GM20000 (cell line): ENCODE measurements at places on chromosomes 6 and 20.

- no peak for DNase-seq
Measured at GRCh38 chr6:116924245-116924644, 47.2 kb downstream of the RFX6 start.

- no peak for DNase-seq
Measured at GRCh38 chr6:146200176-146200575, 171.3 kb downstream of the GRM1 start.

- no peak for DNase-seq
Measured at GRCh38 chr6:130206479-130206878, 16.3 kb downstream of the SAMD3 start.

DNA sequence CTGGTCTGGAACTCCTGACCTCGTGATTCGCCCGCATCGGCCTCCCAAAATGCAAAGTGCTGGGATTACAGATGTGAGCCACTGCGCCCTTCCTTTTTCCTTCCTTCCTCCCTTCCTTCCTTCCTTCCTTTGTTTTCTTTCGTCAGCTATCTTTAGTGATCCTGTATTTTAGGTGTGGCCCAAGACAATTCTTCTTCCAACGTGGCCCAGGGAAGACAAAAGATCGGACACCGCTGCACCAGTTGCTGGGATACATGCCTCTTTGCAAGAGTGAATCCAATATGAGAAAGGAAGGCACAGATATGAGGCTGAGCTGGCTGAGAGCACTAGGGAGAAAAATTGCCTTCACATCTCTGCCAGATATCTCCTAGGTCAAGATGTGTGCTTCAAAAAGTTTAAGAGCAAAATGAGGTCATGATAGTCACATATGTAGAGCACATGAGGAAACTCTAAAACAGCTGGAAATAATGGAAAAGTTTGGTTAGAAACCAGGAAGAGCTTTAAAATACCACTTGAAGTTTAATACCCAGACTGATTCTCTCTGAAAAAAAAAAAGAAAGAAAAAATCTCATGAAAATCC is 41.8 kb downstream of the OR2B2 start:
- DNase-seq, result no peak

GRCh38 chr6:96015518-96016333 is at the start of gene FUT9:
FUT9 (plus strand) TSS chr6:96015974; CDS start chr6:96203156, 187,182 bp downstream.
- DNase-seq, result no peak

DNA sequence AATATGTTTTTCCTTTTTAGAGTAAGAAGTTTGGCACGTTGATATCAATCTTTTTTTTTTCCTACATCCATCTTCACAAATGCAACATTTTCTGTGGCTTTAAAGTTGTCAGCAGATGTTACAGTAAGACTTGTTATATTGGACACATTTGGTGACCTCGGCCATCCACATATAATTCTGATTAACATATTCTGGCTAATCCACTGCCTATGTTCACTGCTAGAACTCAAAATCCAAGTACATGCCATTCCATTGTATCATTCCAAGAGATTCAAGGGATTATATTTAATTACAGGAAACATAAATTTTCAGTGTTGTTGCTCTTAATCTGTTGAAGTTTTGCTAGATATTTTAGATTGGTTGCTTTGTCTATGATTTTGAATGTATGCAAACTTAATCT is 367.6 kb downstream of the TENT5A start:
- DNase-seq, result no peak

- no peak for DNase-seq
Measured at GRCh38 chr6:166614171-166614583, 12.9 kb downstream of the RPS6KA2 start.

DNA sequence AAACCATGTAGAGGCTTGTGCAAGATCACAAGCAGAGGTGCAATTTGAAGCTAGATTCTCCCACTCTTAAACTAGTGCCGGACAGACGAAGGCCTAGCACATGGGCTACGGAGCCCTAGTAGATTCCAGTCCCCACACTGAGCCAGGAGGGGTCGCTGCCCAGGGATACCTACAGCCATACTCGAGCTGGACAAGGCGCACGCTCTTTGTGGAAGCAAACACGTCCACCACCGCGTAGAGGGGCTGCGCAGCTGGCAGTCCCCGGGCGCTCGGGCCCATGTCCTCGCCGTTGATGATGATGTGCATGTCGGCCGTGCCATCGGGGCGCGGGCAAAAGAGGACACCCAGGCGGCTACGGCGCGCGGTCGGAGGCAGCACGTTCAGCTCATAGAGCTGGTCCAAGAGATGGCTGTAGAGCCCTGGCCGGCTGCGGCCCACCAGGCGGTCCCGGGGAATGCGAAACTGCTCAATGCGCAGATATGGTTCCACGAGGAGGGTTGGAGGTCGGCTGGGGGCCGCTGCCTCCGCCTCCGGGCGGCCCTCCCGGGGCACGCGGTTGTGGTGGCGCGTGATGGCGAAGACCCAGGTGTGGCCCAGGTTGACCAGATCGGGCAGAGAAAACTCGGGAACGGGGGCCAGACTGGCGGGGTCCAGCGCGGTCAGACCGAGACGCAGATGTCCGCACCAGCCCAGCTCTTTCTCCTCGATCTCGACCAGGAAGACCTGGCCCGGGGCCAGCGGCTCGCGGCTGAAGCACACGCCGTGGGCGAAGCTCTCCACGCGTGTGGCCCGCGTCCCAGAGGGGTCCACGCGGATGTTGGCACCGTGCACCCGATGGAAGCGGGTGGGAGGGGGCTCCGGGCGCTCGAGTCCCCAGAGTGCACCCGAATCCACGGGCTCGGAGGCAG is 677 bp downstream of the NEURL2 start:
- DNase-seq, result peak; percentile 75

GRCh38 chr20:46268662-46269061 is 39.6 kb downstream of the CDH22 start:
- DNase-seq, result no peak

GRCh38 chr6:147065786-147066185 is 138.4 kb upstream of the STXBP5 start:
- no peak for DNase-seq

DNA sequence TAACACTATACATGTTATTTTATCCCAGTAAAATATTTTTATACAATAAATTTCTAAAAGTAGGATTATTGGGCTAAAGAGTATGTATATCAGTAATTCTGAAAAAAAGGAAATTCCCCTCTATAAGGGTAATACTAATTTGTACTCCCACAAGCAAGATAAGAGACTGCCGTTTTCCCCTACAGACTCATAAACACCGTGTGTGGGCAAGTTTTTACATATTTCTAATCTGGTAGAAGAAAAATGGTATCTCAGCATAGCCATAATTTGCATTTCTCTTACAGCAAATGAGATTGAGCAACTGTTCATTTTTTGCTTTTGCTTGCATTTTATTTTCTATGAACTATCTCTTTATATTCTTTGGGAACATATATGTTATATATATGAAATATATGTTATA is 26.0 kb upstream of the MYMX start:
- peak; percentile 66 for DNase-seq

DNA sequence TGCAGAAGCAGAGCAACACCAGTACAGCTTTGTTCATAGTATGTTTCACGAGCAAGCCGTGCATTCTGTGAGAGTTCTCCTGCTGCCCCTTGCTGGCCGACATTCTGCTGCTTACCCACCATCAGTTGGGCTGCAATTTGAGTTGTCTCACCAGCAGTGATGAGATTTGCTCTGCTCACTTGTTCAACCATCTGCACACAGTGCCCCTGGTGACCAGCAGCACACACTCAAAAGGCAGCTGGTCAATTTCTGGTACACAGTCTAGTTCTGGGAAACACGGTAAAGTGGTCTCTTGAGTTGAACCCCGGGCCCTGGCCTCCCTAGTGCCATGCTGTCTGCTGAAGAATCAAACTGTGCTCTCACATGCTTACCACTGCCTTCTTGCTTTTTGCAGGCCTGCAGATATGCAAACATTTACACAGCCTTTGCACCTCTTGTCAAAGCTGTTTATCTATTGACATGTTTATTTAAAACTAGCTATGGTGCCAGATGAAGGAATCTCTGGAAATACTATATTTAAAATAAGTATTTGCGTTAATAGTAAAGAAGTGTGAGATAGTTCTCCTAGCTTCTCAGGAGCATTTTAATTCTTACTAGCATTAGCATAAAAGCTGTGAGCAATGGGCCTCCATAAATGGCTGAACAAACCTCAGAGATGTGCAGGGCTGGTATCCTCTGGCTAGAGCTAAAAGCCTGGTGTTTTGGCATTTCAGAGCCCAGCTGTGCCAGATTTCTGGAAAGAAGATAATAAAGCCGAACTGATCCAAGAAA is 234.3 kb downstream of the ARHGAP18 start:
- no peak for DNase-seq

DNA sequence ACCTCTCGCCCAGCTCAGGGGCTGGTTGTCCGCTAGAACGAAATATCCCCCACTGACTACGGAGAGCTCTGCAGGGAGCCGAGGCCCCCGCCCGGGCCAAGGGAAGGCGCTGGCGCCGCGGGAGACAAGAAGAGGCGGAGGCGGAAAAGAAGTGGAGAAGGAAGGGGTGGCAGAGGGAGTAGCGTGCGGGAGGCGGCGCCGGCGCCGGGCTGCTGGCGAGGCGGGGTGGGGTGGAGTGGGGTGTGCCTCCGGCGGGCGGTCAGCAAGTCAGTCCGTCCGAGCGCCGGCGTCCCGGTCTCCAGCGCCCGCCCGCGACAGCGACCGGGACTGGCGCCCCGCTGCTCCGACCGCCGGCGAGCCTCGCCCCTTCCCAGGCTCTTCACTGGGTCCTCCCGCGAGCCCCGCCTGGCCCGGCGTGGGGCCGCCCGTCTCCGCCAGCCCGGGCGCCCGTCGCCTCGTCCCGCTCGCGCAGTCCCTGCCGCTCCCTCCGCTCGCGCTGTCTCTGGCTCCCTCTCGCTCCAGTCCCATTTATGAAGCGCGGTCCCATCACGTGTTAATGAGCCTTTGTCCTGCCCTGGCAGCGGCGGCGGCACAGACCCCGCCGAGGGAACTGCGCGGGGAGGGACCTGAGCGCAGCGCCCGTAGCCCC is at the start of gene CNR1:
TSS of gene CNR1 (minus strand) at position 504 of the 649 bp plus-strand sequence. CDS start 21,073 bp downstream, outside the sequence.
- peak; percentile 77 for DNase-seq

- no peak for DNase-seq
Measured at GRCh38 chr6:50549475-50549874, 163.9 kb upstream of the TFAP2D start.

DNA sequence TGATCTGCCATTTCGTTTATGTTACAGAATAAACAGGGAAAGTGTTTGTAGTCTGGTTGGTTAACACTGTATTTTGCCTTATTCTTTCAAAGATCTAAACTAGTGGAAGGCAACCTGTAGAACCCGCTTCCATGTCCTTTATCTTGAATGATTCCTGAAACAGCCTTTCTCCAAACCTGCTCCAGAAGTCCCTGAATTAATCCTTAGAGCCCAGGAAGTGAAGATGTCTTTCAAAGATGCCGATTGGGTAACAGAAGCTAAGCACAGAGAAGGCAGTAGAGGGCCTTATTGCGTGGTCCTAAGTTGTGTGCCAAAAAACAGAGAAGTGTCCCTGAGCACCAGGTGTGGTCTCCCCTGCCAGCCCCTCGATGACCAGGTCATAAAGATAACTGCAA is 19.2 kb upstream of the ZSCAN16 start:
- DNase-seq, result peak; percentile 38

- DNase-seq, result no peak
Measured at GRCh38 chr20:22403632-22404361, 180.6 kb downstream of the FOXA2 start.

- peak; percentile 87 for DNase-seq
Measured at GRCh38 chr20:59004763-59005522, 2.1 kb downstream of the CTSZ start.

DNA sequence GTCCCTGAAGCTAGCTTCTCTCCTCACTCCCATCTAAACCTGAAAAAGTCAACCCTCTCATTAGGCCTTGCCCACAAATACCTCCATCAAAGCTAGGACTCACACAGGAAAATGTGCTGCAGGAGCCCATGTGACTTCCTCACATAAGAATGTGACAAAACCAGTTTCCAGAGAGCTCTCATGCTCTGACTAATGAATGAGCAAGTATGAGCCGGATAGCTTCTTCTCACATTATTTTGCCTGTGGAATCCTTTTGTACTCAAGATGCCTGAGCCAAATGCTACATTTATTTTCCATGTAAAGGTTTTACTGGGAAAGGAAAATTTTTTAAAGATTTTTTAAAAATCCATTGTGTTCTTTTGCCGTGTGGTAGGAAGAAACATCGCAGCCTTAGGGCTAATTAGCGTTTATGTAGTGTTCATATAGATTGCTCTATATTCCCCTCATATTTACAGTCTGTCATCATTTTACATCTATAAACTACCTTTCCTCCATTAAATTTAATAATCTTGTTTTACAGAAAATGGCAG is 68.6 kb upstream of the CCN6 start:
- no peak for DNase-seq

DNA sequence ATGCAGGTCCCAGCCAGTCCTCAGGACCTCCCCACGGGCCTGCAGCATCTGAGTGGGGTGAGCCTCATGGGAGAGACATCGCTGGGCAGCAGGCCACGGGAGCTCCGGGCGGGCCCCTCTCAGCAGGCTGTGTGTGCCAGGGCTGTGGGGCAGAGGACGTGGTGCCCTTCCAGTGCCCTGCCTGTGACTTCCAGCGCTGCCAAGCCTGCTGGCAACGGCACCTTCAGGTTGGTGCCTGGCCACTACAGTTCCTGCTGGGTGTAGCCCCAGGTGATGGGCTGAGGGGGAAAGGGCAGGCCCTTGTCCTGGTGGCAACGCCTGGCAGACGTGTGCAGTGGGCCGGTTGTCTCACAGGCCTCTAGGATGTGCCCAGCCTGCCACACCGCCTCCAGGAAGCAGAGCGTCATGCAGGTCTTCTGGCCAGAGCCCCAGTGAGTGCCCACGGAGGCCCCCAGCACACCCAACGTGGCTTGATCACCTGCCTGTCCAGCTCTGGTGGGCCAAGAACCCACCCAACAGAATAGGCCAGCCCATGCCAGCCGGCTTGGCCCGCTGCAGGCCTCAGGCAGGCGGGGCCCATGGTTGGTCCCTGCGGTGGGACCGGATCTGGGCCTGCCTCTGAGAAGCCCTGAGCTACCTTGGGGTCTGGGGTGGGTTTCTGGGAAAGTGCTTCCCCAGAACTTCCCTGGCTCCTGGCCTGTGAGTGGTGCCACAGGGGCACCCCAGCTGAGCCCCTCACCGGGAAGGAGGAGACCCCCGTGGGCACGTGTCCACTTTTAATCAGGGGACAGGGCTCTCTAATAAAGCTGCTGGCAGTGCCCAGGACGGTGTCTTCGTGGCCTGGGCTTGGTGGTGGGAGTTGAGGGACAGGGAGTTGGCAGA is 787 bp upstream of the TNFRSF6B start:
- DNase-seq, result no peak

DNA sequence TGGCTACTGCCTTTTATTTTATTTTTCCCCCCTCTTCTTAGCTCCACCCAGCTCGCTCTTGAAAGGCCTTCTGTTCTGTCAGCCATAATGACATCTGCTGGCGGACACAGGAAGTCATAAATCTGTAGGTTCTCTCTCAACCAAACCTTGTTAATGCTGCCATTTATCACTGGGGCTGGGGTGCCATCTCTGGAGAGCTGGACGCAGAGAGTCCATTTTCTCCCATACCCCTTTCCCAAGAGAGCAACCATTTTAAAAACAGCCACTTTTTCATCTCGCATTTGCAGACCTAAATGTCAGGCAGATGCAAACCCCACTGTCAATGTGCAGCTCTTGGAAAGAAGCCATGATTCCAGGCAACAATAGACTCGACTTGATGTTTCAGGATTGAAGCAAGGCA is 13.0 kb upstream of the TSHZ2 start:
- no peak for DNase-seq

GRCh38 chr6:105920071-105920470 is 166.1 kb upstream of the PRDM1 start:
- no peak for DNase-seq

- no peak for DNase-seq
Measured at GRCh38 chr6:64630901-64631300, 995.3 kb downstream of the PHF3 start.
